ENCODE measurements at places on chromosomes 11 and 22.

- DNase-seq: no peak
Observed at GRCh38 chr11:2865922-2866577, 19.5 kb downstream of the CDKN1C start.

GRCh38 chr11:9664276-9665171, 647 bp downstream of the SWAP70 start:
- no peak for DNase-seq

DNA sequence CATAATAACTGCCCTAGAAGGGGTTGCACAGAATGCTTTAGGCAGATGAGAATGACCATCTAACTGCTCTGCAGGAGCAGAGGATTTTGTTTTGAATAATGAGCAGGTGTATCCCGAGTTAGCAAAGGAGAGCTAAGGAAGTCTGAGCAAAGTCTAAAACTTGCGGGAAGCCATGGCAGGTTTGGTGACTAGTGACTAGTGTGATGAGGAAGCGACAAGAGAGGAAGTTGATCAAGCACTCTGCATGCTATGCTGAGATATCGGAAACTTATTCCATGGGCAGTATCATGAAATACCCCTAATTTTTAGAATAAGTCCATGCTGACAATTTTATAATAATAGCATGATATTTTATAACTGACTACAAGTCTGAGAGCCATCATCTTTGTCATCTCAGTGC, 12.9 kb downstream of the OLFML1 start:
- no peak for DNase-seq

DNA sequence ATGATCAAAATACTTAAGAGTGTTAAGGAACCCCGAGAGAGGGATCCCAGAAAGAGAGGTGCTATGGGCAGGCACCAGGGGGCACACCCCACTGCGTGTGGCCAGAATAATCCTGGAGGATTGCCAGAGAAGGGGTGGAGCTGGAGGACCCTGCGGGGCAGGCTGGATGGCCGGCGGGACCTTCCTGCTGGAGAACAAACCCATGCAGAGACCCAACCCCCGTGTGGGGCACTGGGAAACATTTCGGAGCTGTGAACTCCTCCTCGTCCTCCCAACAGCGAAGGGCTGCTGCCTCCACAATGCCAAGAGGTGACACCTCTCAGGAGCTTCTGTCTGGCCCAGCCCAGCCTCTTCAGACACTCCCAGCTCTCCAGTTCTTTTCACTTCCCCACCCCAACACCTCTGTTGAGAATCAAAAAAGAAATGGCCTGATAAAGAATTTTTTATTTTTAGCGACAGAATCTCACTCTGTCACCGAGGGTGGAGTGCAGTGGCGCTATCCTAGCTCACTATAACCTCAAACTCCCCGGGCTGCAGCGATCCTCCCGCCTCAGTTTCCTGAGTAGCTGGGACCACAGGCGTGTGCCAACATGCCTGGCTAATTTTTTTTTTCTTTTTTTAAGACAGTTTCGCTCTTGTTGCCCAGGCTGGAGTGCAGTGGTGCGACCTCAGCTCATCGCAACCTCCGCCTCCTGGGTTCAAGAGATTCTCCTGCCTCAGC, 25.6 kb downstream of the RHOD start:
- DNase-seq: no peak

DNA sequence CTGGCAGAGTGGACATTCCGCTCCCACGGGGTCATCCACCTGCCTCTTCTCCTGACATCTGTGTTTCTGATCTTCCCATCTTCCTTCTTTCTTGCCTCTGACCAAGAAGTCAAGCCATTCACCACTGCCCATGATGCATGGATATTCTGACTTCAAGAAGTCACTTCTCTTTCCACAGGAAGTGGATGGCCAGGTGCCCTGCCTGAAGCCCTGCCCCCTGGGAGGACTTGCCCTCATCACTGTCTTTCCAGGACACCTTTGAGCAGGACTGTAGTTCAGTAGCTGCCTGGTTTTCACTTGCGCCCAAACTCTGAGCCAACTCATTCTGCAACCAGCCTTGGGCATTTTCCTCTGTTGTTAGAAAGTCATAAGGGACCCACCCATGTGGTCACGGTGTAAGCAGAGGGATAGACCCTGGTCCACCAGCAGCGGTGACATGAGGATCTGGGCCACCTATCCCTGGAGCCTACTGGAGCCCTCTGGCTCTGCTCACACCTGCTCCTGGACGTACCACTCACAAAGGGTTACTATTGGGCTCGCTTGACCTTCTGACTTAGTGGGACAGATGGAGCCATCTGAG, 6.9 kb downstream of the CYTH4 start:
- no peak for DNase-seq

DNA sequence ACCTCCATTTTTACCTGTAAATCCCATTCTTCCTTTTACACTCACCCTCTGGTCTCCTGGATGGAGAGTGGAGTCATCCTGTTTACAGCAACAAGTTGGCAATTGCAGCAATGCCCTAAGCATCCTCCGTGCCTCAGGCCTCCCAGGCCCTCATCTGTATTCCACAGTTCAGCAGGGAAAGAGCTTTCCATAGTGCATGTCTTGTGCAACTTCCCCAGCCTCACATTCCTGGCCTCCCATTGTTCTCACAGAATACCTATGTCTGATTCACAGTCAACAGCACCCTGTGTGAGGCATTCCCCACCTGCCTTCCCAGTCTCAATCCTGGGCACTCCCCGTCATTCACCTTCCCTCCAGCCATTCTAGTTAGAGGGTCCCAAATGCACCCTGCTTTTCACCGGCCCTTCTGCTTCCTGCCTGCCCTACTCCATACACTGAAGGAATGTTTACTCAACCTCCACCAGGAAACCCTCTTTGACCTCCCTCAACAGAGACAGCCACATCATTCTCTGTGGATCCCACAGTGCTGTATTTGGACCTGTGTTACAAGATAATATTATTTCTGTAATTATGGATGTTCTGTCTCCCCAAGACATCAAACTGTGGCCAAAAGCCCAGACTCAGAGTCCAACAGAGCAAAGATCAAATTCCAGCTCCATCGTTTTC, 405.7 kb downstream of the BUD13 start:
- DNase-seq: no peak

GRCh38 chr11:72231396-72232259, 7.1 kb downstream of the INPPL1 start:
- DNase-seq: no peak

GRCh38 chr22:39293766-39294368, 25.6 kb downstream of the RPL3 start:
- no peak for DNase-seq

- DNase-seq: no peak
Observed at GRCh38 chr22:45814198-45814597, 142.6 kb downstream of the ATXN10 start.

DNA sequence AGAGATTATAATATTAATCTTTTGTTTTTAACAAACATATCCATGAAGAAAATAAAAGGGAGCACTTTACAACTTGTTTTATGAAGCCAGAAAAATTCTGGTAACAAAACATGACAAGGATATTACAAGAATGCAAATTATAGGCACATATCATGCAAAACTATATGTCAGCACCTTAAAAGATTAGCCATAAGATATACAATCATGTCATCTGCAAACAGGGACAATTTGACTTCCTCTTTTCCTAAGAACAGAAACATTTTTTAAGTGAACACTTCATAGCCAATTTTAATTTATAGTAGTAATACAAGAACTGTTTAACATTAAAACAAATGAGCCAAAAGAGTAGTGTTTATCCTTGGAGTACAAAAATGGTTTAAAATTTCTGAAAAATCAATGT, 916.5 kb upstream of the CNTN5 start:
- DNase-seq: no peak

DNA sequence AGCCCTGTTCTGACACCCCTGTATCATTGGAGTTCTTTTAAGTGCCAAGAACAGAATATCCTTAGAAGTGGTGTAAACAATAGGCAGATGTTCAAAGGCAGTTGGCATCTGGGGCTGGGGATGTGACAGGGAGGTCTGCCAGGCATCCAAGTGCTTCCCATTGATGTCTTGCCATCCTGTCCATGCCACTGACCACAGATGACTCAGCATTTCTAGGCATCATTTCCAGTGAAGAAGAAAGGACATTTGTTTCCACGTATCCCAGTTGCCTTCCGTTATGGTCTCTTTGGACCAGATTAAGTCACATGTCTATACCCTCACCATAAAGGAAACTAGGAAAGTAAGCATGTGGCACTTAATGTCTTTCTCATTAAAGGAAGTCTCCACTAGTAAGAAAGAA, 76.7 kb upstream of the BARX2 start:
- DNase-seq: no peak

DNA sequence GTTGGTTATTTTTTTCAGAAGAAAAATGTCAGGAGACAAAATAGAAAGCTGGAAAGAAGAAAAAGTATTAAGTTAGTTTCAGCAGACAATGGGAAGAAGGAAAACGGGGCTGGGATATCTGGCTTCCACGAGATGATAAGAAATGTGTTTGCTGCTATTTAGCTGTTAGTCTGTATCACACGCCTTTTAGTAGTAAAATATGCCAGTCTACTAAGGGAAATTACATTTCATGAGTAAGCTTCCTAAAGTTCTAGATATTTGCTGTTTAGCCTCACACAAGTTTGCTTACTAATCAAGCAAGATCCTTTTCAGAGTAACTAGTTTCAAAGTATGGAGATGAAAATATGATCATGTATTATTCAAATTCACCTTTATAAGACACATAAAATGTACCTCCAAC, 1.5 kb downstream of the OR51B4 start:
- DNase-seq: no peak

DNA sequence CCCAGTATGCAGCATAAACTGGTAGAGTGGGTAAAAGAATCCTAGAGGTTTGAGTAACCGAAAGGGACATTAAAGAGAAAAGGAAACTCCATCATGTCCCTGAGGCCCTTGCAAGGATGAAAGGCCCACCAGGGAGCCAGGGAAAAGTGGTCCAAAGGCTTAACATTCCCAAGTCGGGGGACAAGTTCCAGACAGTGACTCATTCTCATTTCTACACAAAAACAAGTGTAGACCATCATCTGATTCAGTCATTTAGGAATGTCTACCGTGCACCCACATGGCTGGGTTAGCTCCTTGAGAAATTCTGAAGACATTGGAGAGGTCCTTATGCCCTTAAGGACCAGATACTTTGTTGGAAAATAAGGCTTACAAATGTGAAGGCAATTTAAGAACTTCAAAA, 4.8 kb upstream of the NOX4 start:
- no peak for DNase-seq

DNA sequence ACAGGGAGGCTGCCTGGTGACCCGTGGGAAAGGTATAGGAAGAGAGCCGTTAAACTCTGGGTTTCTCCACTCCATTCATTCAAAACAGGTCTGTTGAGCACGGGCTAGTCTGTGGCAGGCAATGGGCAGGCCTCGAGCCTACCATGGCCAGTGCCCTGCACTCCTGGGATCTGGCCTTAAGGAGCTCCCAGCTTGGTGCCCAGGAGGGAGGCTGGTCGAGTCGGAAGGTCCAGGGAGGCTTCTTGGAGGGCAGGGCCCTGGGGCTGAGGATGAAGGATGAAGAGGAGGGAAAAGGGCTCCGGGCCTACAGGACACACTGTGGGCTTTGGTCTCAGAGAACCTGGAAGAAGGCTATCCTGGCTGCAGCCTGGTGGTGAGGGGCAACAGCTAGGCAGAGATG, 41.9 kb upstream of the MN1 start:
- no peak for DNase-seq

DNA sequence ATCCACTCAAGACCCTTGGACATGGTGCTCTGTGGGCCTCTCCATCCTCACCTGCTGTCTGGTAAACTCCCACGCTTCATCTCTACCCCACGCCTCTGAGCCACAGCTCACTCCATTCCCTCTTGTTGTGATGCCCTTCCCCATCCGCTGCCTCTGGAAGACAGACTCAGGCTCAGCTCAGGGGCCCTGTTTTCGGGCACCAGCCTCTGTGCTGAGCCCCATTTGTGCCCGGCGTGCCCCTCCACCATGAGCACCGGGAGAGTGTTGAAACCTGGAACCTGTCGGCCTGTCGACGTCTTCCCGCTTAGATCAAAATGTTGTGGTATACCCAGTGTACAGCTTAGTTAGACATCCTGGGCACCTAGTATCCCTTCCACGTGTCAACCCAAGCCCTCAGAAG, 6.5 kb upstream of the SCUBE1 start:
- no peak for DNase-seq

DNA sequence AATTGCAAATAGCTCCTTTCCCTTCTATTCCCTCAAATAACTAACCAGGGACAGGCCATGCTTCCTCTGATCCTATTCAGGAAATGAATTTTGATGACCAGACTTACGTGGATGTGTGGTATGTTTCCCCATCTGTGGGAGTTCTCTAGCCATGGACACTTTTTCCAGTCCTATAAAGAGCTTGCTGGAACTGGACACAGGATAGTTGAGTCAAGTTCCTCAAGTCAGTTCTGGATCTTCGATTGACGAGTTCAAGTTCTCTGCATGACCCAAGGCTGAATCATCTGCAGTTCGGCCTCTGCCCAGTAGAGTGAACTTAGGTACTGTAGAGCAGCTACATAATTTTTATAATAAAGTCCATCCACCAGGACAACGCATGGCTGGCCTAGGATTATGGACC, 52.7 kb upstream of the CCND1 start:
- no peak for DNase-seq

DNA sequence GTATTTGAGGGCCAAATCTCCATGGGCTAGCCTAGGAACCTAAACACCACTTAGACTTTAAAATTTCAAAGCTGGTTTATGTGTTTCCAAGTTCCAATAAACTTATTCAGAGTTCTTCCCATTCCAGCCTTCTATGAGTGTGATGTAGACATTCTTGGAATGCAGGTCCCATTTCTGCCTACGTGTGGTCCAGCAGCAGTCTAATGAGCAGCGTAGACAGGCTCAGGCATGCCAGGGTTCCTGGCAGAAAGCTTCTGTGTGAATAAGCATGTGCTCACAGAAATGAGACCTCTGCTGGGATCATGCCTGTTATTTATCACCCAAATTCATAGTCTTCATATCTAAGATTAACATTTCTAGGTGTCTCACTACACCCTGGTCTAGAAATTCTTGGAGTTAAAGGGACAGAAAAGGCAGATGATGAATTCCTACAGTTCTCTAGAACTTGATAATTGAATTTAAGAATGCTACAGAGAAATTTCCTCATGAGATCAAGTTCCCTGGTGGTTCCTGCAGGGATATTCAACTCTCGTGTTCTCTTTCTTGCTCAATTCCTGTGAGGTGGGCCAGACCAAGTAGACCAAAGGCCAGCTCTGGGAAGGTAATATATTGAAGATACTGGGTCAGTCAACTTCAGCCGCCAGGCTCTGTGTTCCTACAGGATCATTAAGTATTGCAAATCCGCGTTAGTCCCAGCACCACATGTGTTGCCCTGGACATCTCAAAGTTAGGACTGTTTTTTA, 17.6 kb downstream of the RNF185 start:
- DNase-seq: no peak

DNA sequence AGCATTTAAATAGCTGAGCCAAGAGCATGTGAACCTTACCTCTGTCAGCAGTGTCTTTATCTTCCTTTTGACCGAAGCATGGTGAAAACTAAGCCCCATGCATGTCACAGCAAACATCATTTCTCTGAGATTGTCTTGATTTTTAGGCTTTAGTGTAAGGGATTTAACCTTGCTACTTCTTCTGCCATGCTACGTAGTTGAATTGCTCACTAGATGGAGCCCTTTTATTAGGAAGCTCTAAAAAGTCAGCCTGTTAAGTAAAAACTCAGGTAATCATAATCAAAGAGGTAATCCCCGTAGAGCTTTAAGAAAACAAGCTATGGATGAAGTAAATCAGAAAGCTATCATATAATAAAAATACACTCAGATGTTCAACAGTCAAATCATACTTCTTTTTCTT, 149.5 kb downstream of the PGR start:
- no peak for DNase-seq

GRCh38 chr11:96301818-96302217, 41.2 kb downstream of the MAML2 start:
- no peak for DNase-seq

Measured in stimulated activated CD4-positive, alpha-beta T cell treated with anti-CD3 and anti-CD28 coated beads, TNF-alpha, amount 100 ng/mL, for 1 hour (primary cell).